NCI-H1930 (cell line): ENCODE measurements at places on chromosomes 3 and 15.

- no peak for DNase-seq
These were observed 50.3 kb downstream of the LRIG1 start for GRCh38 chr3:66450390-66451022.

DNA sequence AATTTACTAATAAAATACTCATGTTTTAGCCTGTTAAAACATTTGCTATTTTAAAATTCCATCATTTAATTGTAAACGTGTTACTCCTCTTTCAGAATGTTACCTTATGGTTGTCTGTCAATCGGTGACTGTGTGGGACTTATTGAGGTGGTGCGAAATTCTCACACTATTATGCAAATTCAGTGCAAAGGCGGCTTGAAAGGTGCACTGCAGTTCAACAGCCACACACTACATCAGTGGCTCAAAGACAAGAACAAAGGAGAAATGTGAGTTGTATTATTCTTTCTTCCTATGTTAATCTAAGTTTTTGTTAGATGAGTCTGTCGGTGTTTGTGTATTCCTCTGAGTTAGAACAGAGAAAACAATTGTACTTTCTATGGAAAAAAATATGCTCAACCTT is 21.7 kb downstream of the KCNMB3 start:
- no peak for DNase-seq

DNA sequence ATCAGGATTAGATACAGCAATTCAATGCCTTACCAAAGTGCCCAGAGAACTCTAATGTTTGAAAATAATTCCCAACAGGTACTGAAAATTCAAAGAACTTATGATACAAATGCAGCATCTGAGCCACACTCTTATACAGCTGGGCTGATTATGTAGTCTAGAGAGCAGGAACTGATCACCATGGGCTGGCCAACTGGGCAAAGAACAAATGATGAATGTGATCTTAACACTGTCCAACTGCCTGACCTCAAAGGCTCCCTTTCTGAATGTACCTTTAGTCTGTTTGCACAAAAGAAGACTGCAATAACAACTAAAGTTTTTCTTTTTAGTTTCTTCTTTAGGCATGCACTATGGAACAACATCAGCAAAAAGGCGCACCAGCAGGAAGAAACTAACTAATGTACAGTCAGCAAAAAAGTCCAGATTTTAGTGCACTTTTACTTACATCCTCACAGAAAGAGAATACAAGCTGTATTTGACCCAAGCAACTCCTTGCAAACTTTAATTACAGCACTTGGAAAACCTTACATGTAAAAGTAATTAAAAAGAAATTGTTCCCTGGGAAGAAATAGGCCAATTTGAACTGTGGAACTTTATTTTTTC is 1095.1 kb downstream of the IGSF11 start:
- no peak for DNase-seq

DNA sequence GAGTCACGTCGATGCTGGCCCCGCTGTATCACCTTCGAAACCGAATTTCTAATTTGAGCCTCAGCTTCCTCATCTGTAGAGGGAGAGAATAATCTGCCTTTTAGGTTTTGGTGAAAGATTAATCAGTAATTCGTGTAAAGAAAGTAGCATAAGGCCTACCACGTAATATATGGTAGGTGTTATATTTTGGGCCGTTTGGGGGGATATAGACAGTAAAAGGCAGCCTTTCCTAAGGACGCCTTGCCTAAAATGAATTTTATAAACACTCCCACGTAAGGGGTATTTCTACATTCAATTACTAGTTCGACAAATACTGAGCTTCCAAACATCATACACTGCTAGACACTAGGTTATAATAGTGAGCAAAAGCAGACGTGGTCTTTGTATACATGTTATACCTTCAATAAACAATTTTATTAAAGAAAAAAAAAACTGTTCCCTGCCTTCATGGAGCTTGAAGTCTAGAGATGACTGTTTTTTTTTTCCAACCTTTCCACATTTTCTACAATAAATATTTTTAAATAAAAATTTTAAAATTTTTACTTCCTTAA is 737 bp downstream of the JAGN1 start:
- DNase-seq: no peak

DNA sequence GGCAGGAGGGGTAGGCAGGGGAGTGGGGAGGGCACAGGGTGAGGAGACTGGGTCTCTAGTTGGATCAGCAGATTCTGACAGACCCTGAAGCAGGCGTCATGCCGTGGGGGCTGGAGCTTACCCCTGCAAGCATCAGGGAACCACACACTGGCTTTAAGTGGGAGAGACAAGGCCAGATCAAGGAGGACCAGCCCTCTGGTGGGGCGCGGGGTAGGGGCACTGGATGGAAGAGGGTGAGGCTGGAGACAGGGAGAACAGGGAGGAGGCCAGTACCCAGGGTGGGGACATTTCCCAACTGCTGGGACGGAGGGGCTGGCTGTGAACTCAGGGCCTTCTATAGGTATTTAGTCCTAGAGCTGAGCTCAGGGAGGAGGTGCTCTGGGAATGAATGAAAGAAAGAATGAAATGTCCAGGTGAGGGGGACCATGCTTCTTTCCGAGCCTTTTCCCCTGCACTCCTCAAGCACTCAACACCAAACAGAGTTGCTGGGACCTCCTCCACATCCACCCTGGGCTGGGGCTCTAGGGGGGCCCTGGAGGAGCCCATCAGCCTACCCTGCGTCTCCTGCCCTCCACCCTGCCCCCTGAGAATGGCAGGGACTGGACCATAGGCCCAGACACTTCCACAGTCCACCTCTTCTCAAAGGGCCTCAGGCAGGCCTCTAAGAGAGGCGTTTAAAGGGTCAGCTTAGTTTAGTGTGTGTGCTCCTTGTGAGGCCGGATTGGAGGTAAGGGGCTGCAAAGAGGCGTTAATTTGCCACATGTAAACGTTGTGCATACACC is 49.0 kb upstream of the FGD5 start:
- no peak for DNase-seq

DNA sequence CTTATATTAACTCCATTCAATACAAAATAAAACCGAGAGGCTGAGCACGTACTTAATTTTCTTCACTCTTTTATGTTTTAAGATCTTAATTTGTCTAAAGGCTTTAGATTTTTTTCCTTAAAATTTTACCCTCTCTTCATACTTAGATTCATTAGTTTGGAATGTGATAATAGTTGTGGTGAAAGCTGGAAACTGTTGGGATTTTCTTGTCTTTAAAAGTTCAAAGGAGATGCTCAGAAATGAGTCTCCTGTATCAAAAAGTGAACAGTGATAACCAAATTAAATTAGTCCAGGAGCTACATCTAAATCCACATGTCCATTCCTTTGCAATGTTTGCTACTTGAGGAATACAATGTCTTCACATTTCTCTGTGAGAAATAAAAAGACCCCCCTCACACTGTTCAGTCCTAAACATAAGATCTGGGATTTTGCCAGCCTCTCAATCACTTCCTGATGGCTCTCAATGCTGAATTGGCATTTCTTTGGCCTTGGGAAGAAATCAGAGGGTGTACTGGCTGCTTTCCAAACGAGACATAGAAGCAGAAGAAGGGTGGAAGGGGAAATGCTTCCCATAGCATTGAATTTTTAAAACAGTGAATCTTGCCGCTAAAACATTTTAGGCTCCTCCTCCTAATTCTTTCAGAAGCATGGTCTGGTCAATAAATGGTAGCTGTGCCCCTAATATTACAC is 245.0 kb downstream of the SHOX2 start:
- no peak for DNase-seq

GRCh38 chr15:89083246-89083645 is 5.0 kb upstream of the ABHD2 start:
- no peak for DNase-seq

GRCh38 chr3:121481106-121481880 is 64.5 kb downstream of the POLQ start:
- no peak for DNase-seq

- no peak for DNase-seq
These were observed 115.4 kb upstream of the C15orf61 start for GRCh38 chr15:67405208-67406191.

DNA sequence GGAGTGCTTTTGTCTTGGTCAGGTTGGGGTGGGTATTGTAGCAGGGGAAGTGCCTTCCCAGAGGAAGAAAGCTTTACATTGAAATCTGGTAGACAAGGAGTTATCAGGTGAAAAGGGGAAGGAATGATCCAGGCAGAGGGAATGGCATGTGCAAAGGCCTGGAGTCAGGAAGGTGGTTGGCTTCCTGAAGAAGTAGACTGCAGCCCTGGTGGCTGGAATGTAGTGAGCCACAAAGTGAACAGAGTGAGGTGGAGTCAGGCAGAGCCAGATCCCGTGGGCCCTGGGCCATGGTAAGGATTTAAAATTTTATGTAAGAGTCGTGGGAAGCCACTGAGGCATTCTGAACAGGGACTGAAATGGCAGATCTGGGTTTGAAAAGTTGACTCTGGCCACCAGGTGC is 58.3 kb downstream of the RAB11A start:
- DNase-seq: no peak

DNA sequence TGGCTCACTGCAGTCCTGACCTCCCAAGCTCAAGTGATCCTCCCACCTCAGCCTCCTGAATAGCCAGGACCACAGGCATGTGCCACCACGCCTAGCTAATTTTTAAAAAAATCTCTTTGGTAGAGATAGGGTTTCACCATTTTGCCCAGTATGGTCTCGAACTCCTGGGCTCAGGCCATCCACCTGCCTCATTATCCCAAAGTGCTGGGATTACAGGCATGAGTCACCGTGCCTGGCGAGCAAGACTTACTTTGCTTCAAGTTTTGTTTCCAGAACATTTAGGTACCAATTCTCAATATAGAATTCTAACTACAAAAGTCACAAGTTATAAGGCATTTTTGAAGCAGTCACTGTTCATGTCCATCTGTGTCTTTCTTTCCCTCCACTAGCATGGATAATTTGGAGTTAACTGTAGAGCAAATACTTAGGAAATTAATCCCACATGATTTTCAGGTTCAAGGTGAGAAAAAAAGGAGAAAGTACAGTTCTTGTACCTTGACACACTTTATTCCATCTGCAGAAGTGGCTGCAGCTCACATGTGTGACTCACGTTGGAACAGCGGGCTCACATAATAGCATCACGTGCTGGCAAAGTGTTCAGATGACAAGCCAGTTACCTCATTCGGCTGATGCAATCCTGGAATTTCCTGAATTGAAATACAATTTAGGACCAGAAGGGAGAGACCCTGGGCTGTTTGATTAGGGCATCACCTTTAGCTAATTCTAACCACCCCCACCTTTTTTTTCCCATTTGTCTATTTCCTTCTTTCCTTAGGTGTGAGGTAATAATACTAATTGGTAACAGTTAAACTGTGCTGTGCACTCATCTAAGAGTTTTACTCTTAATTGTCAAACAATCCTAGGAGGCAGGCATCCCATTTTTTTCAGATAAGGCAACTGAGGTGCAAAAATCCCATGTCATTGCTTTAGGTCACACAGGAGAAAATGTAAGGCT is 46.9 kb upstream of the NEDD4 start:
- peak; percentile 30 for DNase-seq

DNA sequence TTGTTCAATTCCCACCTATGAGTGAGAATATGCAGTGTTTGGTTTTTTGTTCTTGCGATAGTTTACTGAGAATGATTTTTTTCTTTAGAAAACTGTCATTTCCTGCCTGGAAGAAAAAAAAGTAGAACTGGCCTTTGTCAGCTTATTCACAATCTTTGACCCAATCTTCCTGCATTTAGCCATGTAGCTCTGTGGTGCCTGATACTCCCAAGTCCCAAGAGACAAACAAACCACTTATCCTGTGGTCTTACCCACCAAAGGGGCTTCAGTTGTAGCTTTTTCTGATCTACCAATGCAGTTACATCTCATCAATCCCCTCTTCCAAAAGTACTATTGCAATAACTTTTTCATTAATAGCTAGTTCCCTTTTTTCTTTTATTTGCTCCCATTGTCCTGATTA is 444.6 kb downstream of the GRM7 start:
- no peak for DNase-seq

- no peak for DNase-seq
These were observed 1.7 kb upstream of the CLN6 start for GRCh38 chr15:68231102-68231818.

GRCh38 chr3:131819381-131820055 is 215.3 kb downstream of the CPNE4 start:
- no peak for DNase-seq

GRCh38 chr3:135869439-135870105 is 96.0 kb upstream of the PPP2R3A start:
- no peak for DNase-seq
